Mesothelial cell of epicardium (in vitro differentiated cells): ENCODE measurements at places on chromosomes 6 and 20. TPM values are rescaled to one million over a fixed set of nuclear protein-coding genes. Genes with fewer than 3 reads are reported as not detected.

The PRKN gene
- total RNA-seq = 6.8 to 8.0 TPM (median 7.6 TPM) in 3 replicates

DNA sequence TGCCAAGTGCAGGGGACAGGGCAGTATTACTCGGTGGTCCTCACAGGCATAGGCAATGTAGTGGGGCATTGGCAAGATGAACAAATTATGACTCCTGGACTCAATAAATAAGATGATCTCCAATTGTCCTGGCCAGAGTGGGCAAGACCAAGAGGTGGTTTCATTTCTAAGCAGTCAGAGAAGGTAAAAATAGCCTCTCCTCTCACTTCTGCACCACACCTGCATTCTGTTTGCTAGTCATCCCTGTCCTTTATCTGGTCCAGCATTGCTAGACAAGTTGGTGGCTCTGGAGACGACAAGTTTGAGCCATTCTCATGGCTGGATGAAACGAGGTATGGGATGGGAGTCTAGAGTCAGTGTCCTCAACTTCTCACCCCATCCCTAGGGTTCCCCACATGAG is 83.0 kb downstream of the BANF2 start:
- no peak for DNase-seq

- DNase-seq = no peak
These were observed 27.3 kb upstream of the SLC22A23 start for GRCh38 chr6:3484192-3484591.

The OR2J3 gene
- total RNA-seq = 0.07 to 0.16 TPM in 2 of 3 replicates, not detected in the other

DNA sequence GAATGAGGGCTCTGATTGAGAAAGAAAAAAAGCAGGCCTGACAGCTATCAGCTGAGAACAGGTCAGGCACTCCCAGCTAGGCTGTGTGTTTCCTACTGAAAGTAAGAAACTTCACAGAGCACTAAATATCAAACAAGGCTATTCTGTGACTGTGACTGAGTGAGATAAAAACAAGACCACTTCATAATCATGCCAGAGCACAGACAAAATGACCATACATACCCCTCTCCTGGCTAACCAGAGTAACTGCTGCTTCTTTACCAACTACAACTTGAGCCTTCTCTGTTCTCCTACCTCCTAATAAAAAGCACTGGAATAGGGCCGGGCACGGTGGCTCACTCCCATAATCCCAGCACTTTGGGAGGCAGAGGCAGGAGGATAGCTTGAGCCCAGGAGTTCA is 6.8 kb upstream of the BTN1A1 start:
- DNase-seq = no peak

GRCh38 chr6:110357664-110358552 is at the start of gene METTL24:
Gene METTL24, minus strand, starts transcription at chr6:110358349. Its CDS starts 77 bp downstream, at chr6:110358272.
- no peak for DNase-seq

The THBS2 gene
- total RNA-seq = 15.3 to 20.4 TPM (median 18.6 TPM) in 3 replicates

- DNase-seq = no peak
These were observed 22.2 kb downstream of the SAMHD1 start for GRCh38 chr20:36929290-36929689.

DNA sequence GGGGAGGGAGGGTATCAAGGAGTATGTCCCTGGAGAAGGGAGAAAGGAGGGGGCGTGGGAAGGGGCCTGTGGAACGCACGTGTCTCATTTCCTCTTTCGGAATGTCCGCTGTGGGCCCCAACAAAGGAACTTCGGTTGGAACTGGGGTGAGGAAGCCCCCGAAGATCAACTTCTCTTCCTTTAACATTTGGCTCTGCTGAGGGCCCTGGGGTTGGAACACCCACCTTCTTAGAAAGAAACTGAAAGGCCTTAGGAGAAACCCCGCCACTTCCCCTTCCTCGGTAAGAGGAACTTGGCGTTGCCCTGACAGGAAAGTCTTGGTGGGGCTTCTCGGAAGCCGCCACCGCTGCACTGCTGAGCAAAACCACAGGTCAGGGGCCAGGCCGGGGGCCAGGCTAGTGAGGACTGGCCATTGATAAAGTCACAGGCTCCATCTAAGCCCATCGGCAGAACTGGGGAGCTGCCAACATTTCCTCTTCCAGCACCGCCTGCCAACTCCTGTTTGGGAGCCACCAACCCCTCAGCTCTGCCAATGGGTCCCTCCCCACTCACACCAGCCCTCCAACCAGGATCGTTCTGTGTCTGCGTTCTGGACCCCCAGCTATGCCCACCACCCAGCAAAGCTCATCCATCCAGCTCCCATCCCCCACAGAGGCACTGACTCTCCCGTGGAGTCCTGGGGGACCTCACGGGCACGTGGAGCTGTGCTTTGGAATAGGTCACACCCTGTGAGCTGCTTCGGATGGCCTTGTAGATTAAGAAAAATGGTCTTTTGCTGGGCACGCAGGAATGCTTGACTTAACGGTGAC is 44.8 kb downstream of the FGD2 start:
- DNase-seq = no peak
